Activated CD4-positive, alpha-beta T cell treated with anti-CD3 and anti-CD28 coated beads, Interleukin-2, amount 50 U/mL, for 16 hours (primary cell): ENCODE measurements at places on chromosomes 2 and 18.

- DNase-seq = no peak
Measured at GRCh38 chr2:213703406-213704098, 419.3 kb downstream of the SPAG16 start.

GRCh38 chr2:186486651-186487647 lies 889 bp downstream of the ZC3H15 start:
- DNase-seq = no peak

- peak; percentile 91 for DNase-seq
Measured at GRCh38 chr18:62420513-62421209, 95.6 kb downstream of the TNFRSF11A start.

GRCh38 chr2:190519975-190520767 lies 14.4 kb downstream of the NEMP2 start:
- DNase-seq = no peak
